Upper lobe of left lung (tissue), 6 donors: ENCODE measurements at places on chromosomes 3 and 15. TPM values are rescaled to one million over a fixed set of nuclear protein-coding genes. Genes with fewer than 3 reads are reported as not detected.

The NANOGP8 gene
- 0.63 TPM for total RNA-seq

The NME9 gene
- total RNA-seq = 0.46 TPM

The SNTN gene
- total RNA-seq = 0.67 TPM

The SEMA7A gene
- total RNA-seq = 6.2 TPM

The GOLGA8M gene
- 19.9 TPM for total RNA-seq

The GOLGA6A gene
- total RNA-seq = not detected

The PLSCR5 gene
- total RNA-seq = not detected

The PLOD2 gene
- 6.8 TPM for total RNA-seq

The MORC1 gene
- total RNA-seq = not detected

The PLA1A gene
- 26.6 TPM for total RNA-seq
